ENCODE measurements at places on chromosomes 6 and 20.

DNA sequence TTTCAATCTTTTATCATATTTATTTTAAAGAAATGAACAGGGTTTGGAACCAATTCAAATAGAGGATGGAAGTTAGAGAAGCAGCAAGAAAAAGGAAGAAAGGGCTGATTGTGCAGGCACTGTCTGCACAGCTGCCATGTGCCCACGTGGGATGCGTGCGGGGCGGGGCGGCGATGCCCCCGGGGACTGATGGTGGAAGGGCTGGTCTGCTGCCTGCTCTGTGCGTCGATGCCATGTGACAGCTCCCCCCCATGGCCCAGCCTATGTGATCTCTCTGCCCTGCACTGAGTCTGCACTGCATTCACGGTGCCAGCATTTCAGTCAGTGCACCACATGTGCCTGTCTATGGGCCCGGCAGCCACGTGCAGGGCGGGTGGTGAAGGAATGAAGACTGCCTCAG lies 96.4 kb downstream of the IRF4 start:
- DNase-seq = no peak

DNA sequence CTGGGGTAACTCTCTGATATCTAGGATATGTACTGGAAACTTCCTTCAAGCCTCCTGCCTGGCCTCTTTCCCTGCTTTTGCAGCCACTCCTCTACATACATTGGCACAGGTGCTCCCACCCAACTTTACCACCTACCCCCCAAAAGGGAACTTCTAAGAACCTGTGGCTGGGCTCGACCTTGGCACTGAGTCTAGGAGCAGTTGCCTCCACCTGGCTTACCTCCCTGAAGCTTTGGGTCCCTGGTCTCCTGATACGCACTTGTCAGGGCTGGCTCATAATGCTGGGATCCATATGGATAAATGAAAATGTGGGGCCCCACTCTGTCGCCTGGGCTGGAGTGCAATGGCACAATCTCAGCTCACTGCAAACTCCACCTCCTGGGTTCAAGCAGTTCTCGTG lies 56.2 kb downstream of the SSR1 start:
- DNase-seq = no peak

- no peak for DNase-seq
These were observed 609.1 kb upstream of the SLC35B3 start for GRCh38 chr6:9044426-9044825.

DNA sequence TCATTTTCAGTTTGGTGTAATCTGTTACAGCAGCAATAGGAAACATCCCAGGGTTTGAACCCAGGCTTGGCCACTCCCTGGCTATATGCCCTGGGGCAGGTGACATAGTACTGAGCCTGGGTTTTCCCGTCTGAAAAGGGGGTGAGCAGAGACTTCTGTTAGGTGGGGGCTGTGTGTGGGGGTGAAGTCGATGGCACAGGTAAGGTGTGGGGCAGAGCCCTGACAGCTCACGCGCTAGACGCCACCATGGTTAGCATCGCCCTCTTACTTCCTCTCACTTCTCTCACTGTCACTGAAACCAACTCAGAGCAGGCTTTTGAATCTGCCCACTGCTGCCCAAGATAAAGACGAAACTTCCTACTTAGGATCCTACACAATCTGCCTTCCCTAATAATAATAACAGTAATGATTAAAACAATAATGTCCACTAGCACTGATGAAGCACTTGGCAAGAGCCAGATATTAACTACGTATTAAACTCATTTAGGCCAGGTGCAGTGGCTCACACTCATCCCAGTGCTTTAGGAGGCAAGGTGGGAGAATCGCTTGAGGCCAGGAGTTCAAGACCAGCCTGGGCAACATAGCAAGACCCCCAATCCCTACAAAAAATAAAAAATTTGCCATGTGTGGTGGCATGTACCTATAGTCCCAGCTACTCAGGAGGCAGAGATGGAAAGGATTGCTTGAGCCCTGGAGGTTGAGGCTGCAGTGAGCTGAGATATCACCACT lies 117.9 kb upstream of the PTPN1 start:
- no peak for DNase-seq

DNA sequence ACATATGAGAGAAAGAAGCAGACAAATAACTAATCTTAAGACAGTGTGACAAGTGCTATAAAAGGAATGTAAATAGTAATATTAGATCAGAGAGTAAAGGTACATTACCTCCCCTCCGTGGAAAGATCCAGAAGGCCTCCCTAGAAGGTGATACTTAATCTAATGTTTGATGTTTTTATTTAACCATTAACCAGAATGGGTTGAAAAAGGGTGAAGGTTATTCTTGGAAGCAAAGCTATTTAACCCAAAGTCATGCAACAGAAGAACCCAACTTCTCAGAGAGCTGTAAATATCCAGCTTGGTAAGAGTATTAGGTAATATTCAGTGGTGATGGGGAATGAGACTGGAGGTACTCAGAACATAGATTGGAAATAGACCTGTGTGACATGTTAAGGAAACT lies 68.0 kb upstream of the HIVEP1 start:
- DNase-seq = no peak

GRCh38 chr6:165701005-165701404 lies 38.0 kb upstream of the PDE10A start:
- DNase-seq = no peak

DNA sequence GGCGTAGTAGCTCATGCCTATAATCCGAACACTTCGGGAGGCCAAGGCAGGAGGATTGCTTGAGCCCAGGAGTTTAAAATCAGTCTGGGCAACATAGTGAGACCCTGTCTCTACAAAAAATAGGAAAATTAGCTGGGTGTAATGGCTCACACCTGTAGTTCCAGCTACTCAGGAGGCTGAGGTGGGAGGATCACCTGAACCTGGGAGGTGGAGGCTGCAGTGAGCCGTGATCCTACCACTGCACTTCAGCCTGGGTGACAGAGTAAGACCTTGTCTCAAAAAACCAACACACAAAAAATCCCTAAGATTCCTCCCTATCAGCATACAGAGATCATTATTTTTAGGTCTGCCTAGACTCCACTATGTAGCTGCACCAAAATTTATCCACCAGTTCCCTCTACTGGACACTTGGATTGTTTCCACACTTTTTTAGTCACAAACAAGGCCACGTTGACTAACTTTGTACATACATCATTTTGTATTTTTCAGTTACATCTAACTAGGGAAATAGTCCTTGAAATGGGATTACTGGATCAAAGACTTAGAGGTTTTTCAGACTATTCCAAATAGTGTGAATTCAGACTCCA lies 3.6 kb upstream of the PHF1 start:
- no peak for DNase-seq

DNA sequence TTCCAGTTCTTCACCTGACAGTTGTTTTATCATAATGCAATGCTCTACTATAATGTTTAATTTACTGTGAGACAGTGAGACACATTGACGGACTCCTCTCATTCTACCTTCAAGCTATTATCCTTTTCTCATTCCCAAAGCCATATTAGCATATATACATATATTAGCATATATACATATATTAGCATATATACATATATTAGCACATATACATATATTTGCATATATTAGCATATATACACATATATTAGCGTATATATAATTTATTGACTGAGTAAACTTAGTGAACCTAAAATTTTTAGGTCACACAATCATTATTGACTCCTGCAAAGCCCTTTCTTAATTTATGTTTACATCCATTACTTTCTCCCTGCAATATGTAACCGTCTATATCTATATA lies 555.0 kb upstream of the ADGRB3 start:
- DNase-seq = no peak

All from activated CD8-positive, alpha-beta memory T cell treated with anti-CD3 and anti-CD28 coated beads for 1 hour (primary cell).